Endothelial cell (in vitro differentiated cells): ENCODE measurements at places on chromosomes 3 and 15. TPM values are rescaled to one million over a fixed set of nuclear protein-coding genes. Genes with fewer than 3 reads are reported as not detected.
A peak's percentile ranks its signal among the peaks of the same experiment; 100 is the strongest.

Gene GABRR3
- total RNA-seq: not detected

Gene PIERCE2
- 1.4 TPM for total RNA-seq

DNA sequence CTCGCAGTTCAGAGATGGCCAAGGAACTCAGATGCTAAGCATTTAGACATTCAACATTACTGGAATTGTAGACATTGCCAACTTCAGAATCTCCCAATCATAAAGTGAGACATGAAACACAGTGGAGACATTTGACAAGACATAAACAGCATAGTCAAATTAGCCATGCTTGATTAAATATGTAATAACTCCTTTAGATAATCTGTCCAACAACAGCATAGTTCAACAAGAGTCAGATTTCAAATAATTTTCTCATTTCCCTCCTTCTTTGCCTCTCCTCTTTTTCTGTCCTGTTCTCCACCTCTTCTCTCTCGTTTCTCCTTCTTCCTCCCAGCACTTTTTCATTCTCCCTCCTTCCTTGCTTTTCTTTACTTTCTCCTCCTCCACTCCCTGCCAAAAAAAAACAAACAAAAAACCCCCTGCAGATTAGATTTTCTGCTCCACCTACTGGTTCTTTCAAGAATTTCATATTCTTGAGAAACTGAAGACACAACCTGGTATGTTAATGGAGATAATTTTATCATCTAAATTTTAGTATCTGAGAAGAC lies 20.2 kb downstream of the CPOX start:
- no peak overlapping the region for H3K4me3 ChIP-seq
- peaks cover 11% of the 10 kb centered on the region for H3K36me3 ChIP-seq
- H3K27ac ChIP-seq: no peak overlapping the region
- no peak for DNase-seq
- peaks cover 12% of the 10 kb centered on the region for H3K4me1 ChIP-seq

Gene CHRNA7
- 2.3 TPM for total RNA-seq

GRCh38 chr3:63947594-63947993 lies 35.4 kb upstream of the SCAANT1 start:
- peaks cover 2% of the 10 kb centered on the region for H3K27me3 ChIP-seq
- no peak overlapping the region for H3K4me3 ChIP-seq
- H3K4me1 ChIP-seq: peaks cover 17% of the 10 kb centered on the region
- peak overlapping the region; percentile 77 for H3K27ac ChIP-seq
- peaks cover 17% of the 10 kb centered on the region for H3K36me3 ChIP-seq

DNA sequence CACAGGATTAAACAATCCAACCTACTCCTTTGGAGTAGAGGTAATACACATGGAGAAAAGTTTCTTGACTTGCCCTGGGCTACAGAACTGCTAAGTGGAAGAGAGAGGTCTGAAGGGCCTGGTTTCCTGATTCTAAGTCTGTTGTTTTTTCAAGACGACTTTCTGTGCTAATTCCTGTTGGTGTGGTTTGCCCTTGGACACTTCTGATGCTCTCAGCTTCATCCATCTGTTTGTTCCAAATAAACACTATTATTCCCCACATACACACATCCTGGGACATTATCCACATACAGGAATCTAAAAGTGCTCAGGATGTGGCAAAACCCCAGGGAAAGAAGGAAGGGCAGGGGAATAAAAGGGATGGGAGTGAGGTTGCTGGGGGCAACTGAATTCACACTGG lies 393.5 kb upstream of the TBL1XR1 start:
- no peaks in the 10 kb centered on the region for H3K36me3 ChIP-seq
- no peak overlapping the region for H3K4me3 ChIP-seq
- peak overlapping the region; percentile 70 for H3K27ac ChIP-seq
- no peaks in the 10 kb centered on the region for H3K27me3 ChIP-seq
- H3K4me1 ChIP-seq: peaks cover 14% of the 10 kb centered on the region
- no peak for DNase-seq

Gene STRC
- 1.2 TPM for total RNA-seq

- H3K36me3 ChIP-seq: peaks cover 4% of the 10 kb centered on the region
- DNase-seq: no peak
- no peaks in the 10 kb centered on the region for H3K4me1 ChIP-seq
- H3K27me3 ChIP-seq: no peaks in the 10 kb centered on the region
- H3K27ac ChIP-seq: no peak overlapping the region
These were observed 23.7 kb downstream of the FAM98B start for GRCh38 chr15:38477637-38478036.

Gene SV2B
- total RNA-seq: 0.26 TPM

Gene MELTF
- 2.9 TPM for total RNA-seq

DNA sequence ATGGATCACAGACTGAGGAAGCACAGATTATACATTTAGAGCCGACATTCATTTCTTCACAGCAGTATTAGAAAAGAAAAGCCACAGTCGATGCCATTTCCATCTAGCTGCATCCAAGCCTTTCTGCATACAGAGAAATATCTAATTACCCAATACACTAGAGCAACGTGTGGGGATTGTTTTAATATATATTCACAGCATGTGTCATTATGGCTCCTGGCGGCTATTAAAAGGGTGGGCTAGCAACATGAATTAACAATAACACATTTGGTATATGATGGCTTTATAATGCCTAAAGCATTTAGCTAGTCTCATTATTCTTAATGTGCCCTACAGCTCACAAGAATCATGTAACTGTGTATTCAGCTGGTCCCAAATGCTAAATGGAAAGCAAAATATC lies 1030.5 kb downstream of the FHIT start:
- no peak overlapping the region for H3K4me3 ChIP-seq
- H3K27me3 ChIP-seq: peaks cover 3% of the 10 kb centered on the region
- DNase-seq: no peak
- no peak overlapping the region for H3K27ac ChIP-seq

- H3K27ac ChIP-seq: no peak within 1 kb of the TSS
- no peaks in the 10 kb centered on the region for H3K27me3 ChIP-seq
- H3K36me3 ChIP-seq: no peaks in the 10 kb centered on the region
- no peak within 1 kb of the TSS for H3K4me3 ChIP-seq
- peaks cover 6% of the 10 kb centered on the region for H3K4me1 ChIP-seq
These were observed at the start of gene C3orf85 for GRCh38 chr3:109136523-109136922. Gene C3orf85 (plus strand): TSS chr3:109136719. CDS start chr3:109136848, 129 bp downstream.

DNA sequence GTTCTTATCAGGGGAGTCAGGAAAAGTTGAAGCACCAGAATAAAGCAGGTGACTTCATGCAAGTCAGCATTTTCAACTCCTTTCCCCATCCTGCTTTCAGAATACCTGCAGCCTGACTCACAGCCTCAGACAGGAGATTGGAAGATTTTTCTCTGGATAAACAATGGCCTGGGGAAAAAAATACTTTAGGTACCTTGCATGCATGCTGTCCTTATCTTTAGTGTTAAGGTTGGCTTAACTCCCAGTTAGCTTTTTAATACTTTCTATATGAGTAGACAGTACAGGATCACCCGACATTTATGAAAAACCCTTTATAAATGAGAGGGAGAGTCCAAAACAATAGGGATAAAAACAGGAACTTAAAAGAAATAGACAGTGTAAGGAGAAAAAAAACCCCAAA lies 53.6 kb downstream of the PAK2 start:
- H3K4me1 ChIP-seq: peaks cover 19% of the 10 kb centered on the region
- no peaks in the 10 kb centered on the region for H3K27me3 ChIP-seq
- H3K36me3 ChIP-seq: peaks cover 33% of the 10 kb centered on the region
- H3K27ac ChIP-seq: peak overlapping the region; percentile 92

Gene C15orf61
- 4.5 TPM for total RNA-seq

DNA sequence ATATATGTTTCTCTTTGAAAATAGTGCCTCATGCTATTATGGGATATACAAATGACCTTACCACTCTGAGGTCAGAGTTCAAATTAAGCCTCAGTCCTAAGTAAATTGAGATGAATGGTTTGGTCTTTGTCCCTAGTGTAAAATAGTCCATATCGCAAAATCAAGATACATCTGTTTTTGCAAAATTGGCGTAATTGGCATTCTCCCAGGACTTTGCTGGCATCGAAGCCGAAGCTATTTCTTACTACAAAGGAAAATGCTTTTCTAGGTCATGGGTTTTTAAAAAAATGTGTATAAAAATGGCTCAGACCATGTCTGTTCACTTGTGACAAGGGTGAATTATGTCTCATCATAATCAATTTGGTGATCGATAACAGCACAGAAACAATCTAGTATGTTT lies 25.9 kb downstream of the ROBO2 start:
- H3K4me3 ChIP-seq: no peak overlapping the region
- DNase-seq: no peak
- no peak overlapping the region for H3K27ac ChIP-seq
- H3K27me3 ChIP-seq: peaks cover 2% of the 10 kb centered on the region

- peaks cover under 1% of the 10 kb centered on the region for H3K4me1 ChIP-seq
- H3K36me3 ChIP-seq: no peaks in the 10 kb centered on the region
- DNase-seq: no peak
- H3K27me3 ChIP-seq: no peaks in the 10 kb centered on the region
- no peak overlapping the region for H3K27ac ChIP-seq
- no peak overlapping the region for H3K4me3 ChIP-seq
These were observed 304.1 kb downstream of the SATB1 start for GRCh38 chr3:18121020-18121419.

- H3K4me3 ChIP-seq: no peak overlapping the region
- no peaks in the 10 kb centered on the region for H3K36me3 ChIP-seq
- DNase-seq: no peak
These were observed 121.8 kb upstream of the ATP11B start for GRCh38 chr3:182671541-182671940.

Gene TTLL13
- not detected for total RNA-seq

- H3K27ac ChIP-seq: no peak overlapping the region
- peaks cover 10% of the 10 kb centered on the region for H3K4me1 ChIP-seq
- H3K36me3 ChIP-seq: no peaks in the 10 kb centered on the region
- H3K27me3 ChIP-seq: no peaks in the 10 kb centered on the region
- no peak overlapping the region for H3K4me3 ChIP-seq
These were observed 43.3 kb downstream of the NFKBIZ start for GRCh38 chr3:101892648-101893047.

- H3K27me3 ChIP-seq: no peaks in the 10 kb centered on the region
- no peak overlapping the region for H3K27ac ChIP-seq
- H3K36me3 ChIP-seq: no peaks in the 10 kb centered on the region
These were observed 41.2 kb downstream of the CCPG1 start for GRCh38 chr15:55366981-55367380.

DNA sequence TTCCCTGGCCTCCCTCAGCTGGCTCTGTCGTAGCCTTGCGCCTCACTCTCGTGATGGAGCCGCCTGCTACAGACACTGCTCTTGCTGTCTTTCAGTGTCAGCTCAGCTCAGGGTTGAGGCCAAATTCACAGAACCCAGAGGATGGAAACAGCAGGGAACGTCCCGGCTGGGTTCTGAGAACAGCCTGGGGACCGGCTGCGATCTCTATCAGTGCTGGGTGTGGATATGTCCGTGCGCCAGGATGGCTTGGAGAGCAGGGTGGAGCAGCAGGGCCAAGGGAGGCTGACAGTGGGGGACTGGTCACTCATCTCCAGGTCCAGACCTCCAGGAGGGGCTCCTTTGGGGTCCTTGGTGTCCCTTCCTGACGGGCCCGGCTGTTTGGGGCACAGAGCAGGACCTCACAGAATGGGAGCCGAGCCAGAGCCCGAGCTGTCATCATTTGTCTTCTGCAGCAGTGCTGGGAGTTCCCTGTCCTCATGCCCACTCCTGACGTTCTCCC lies 18.4 kb downstream of the KLF15 start:
- DNase-seq: no peak
- H3K4me1 ChIP-seq: no peaks in the 10 kb centered on the region
- peaks cover 2% of the 10 kb centered on the region for H3K27me3 ChIP-seq
- H3K36me3 ChIP-seq: no peaks in the 10 kb centered on the region
- no peak overlapping the region for H3K27ac ChIP-seq
- H3K4me3 ChIP-seq: no peak overlapping the region

Gene NANOGP8
- total RNA-seq: 0.64 TPM

DNA sequence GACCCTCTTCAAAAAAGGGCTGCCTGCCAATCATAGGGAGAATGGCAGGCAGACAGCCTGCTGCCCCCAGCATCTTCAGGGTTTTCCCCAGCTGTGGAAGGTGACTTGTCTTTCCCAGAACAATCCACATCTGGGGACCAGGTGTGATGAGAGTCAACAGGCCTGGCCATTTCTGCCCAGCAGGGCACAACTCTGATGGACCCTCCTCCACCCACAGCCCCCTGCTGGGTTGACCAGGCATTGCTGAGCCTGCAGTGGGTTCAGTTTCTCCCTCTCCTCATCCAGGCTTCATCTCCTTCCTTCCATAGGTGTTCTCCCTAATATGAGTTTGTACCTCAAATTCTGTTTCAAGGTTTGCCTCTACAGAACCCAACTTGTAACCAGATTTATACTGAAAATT lies 111.0 kb downstream of the MINAR1 start:
- H3K4me1 ChIP-seq: no peaks in the 10 kb centered on the region
- no peak overlapping the region for H3K27ac ChIP-seq
- H3K27me3 ChIP-seq: peaks cover 3% of the 10 kb centered on the region
- no peak for DNase-seq
- H3K36me3 ChIP-seq: no peaks in the 10 kb centered on the region

DNA sequence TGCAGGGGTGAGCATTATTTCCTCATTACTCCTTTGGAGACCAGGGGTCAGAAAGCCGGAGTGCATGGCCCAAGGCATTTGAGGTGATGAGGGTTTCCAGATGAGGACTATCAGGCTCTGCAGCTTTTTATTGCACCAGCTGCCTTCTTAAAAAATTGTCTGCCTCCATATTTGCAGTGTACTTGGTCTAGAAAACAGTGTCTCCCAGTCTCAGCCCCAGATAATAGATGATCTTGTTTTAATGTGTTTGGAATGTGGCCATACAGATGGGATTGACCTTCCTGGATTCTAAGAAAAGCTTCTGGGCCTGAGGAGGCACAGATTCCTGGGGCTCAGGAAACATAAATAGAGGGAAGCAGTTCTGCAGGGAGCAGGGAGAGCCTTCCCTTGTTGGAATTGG lies 123.3 kb downstream of the GABRG3 start:
- H3K27ac ChIP-seq: no peak overlapping the region
- no peaks in the 10 kb centered on the region for H3K4me1 ChIP-seq
- no peak overlapping the region for H3K4me3 ChIP-seq
- no peaks in the 10 kb centered on the region for H3K36me3 ChIP-seq
- H3K27me3 ChIP-seq: peaks cover 2% of the 10 kb centered on the region

Gene NGLY1
- total RNA-seq: 22.8 TPM

Gene NOX5
- not detected for total RNA-seq

Gene IL12A
- total RNA-seq: 0.67 TPM

DNA sequence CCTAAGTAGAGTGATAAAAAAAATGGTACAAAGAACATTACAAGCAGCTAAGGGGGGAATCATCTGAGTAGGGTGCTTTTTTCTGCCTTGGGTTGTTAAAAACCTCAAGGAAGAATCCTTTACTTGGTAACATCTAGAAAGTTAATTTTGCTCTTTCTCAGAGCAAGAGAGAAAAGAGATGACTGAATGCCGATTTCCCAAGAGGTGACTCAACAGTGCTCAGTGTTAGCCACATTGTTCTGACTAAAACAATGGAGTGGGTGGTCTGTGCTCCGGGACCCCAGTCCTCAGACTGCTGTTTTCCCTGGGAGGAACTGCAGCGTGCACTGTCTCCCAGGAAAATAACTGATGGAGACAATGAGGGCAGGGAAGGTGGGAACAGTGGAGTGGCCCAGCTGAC lies 41.1 kb upstream of the RASGRP1 start:
- no peaks in the 10 kb centered on the region for H3K27me3 ChIP-seq
- DNase-seq: no peak
- no peaks in the 10 kb centered on the region for H3K36me3 ChIP-seq
- no peaks in the 10 kb centered on the region for H3K4me1 ChIP-seq

DNA sequence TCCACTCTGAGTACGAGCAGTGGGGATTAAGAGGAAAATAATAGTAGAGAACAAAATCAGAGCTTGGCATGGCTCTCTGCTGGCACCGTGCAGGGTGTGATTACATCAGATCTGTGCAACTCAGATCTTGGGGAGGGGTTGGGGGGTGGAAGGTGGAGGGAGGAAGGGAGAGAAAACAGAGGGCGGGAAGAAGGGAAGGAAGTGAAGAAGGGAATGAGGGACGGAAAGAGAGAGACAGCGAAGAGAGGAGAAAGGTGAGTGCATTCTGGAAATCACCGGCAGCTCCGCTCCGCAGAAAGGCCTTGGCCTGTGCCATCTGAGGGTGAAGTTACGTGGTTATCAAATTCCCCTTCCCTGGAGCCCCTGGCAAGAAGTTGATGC lies 31.0 kb upstream of the ADAMTS17 start:
- H3K27ac ChIP-seq: no peak overlapping the region
- H3K4me3 ChIP-seq: peak overlapping the region; percentile 20
- peaks cover 12% of the 10 kb centered on the region for H3K36me3 ChIP-seq
- peaks cover 6% of the 10 kb centered on the region for H3K4me1 ChIP-seq
- DNase-seq: no peak
